ENCODE measurements at places on chromosomes 16 and 17.

- H3K4me1 ChIP-seq, result peaks cover 12% of the 10 kb centered on the region
- H3K36me3 ChIP-seq, result peaks cover 2% of the 10 kb centered on the region
- H3K27me3 ChIP-seq, result no peaks in the 10 kb centered on the region
- DNase-seq, result no peak
These were observed 30.9 kb downstream of the TMEM204 start for GRCh38 chr16:1564325-1564724.

DNA sequence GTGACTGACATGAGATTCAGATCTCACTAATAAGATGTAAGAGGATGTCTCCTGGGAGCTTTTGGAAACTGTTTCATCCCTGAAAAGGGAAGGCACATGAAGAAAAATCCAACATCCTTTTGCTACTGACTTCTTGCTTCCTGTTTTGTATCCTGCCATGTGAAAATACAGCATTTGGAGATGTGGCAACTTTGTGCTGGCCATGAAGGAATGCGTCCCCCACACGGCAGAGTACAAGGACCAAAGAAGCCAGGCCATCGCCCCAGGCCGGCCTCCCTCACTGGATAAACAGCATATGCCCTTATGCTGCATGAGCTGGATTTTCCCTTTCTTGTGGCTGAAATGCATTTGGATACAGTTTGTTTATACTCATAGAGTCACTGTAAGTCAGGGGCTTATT, 5.5 kb upstream of the HASPIN start:
- H3K4me3 ChIP-seq, result no peak overlapping the region
- peaks cover 51% of the 10 kb centered on the region for H3K36me3 ChIP-seq
- peaks cover 42% of the 10 kb centered on the region for H3K4me1 ChIP-seq
- no peak overlapping the region for H3K27ac ChIP-seq

GRCh38 chr16:56689171-56689570, 6.9 kb downstream of the MT1X start:
- no peak for DNase-seq
- peaks cover 2% of the 10 kb centered on the region for H3K4me1 ChIP-seq
- H3K27me3 ChIP-seq, result no peaks in the 10 kb centered on the region
- no peak overlapping the region for H3K27ac ChIP-seq
- no peak overlapping the region for H3K4me3 ChIP-seq

- H3K27ac ChIP-seq, result no peak overlapping the region
- no peak overlapping the region for H3K4me3 ChIP-seq
- H3K4me1 ChIP-seq, result no peaks in the 10 kb centered on the region
- no peak for DNase-seq
- H3K36me3 ChIP-seq, result peaks cover 44% of the 10 kb centered on the region
- no peaks in the 10 kb centered on the region for H3K27me3 ChIP-seq
These were observed 16.3 kb downstream of the SNX11 start for GRCh38 chr17:48123776-48124388.

GRCh38 chr16:86314402-86315025, 195.8 kb upstream of the FOXF1 start:
- DNase-seq, result no peak
- peaks cover 3% of the 10 kb centered on the region for H3K36me3 ChIP-seq
- H3K27ac ChIP-seq, result no peak overlapping the region
- H3K4me3 ChIP-seq, result no peak overlapping the region
- no peaks in the 10 kb centered on the region for H3K4me1 ChIP-seq

- no peak overlapping the region for H3K27ac ChIP-seq
- H3K36me3 ChIP-seq, result peaks cover 42% of the 10 kb centered on the region
- H3K27me3 ChIP-seq, result no peaks in the 10 kb centered on the region
- peaks cover 18% of the 10 kb centered on the region for H3K4me1 ChIP-seq
- no peak for DNase-seq
These were observed 65.2 kb downstream of the ABCC1 start for GRCh38 chr16:16014329-16015224.

- no peak overlapping the region for H3K4me3 ChIP-seq
- DNase-seq, result no peak
- peaks cover 20% of the 10 kb centered on the region for H3K4me1 ChIP-seq
- peaks cover 7% of the 10 kb centered on the region for H3K36me3 ChIP-seq
These were observed 97.3 kb upstream of the TNRC6C start for GRCh38 chr17:77861133-77861695.

- no peaks in the 10 kb centered on the region for H3K27me3 ChIP-seq
- peak overlapping the region; percentile 21 for H3K27ac ChIP-seq
- peak overlapping the region; percentile 1 for H3K4me3 ChIP-seq
- H3K4me1 ChIP-seq, result peaks cover 7% of the 10 kb centered on the region
- DNase-seq, result no peak
These were observed 137.5 kb downstream of the ANKFN1 start for GRCh38 chr17:56290802-56291118.

DNA sequence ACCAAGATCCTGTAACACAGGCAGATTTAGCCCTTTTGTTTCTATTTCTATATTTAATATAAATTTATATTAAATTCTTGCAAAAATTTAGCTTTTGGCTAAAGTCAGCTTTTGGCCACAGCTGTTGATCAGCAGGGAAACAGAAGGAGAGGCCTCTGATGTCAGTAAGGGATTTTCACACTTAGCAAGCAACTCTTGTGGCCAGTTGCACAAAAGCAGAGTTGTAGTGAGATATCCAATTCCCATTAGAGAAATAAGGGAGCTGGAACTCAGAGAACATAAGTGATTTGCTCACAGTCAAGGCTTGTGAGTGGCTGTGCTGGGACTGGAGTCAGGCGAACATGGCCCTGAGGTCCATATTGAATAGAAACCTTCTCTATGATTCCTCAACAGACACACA, 16.7 kb upstream of the HEATR6 start:
- H3K27ac ChIP-seq, result no peak overlapping the region
- no peaks in the 10 kb centered on the region for H3K36me3 ChIP-seq
- DNase-seq, result no peak
- H3K27me3 ChIP-seq, result peaks cover 46% of the 10 kb centered on the region
- H3K4me1 ChIP-seq, result no peaks in the 10 kb centered on the region

GRCh38 chr16:85616607-85617321, 3.6 kb downstream of the GSE1 start:
- H3K4me3 ChIP-seq, result peak overlapping the region; percentile 76
- H3K36me3 ChIP-seq, result peaks cover 14% of the 10 kb centered on the region
- peaks cover 35% of the 10 kb centered on the region for H3K4me1 ChIP-seq
- H3K27ac ChIP-seq, result peak overlapping the region; percentile 80
- no peaks in the 10 kb centered on the region for H3K27me3 ChIP-seq

DNA sequence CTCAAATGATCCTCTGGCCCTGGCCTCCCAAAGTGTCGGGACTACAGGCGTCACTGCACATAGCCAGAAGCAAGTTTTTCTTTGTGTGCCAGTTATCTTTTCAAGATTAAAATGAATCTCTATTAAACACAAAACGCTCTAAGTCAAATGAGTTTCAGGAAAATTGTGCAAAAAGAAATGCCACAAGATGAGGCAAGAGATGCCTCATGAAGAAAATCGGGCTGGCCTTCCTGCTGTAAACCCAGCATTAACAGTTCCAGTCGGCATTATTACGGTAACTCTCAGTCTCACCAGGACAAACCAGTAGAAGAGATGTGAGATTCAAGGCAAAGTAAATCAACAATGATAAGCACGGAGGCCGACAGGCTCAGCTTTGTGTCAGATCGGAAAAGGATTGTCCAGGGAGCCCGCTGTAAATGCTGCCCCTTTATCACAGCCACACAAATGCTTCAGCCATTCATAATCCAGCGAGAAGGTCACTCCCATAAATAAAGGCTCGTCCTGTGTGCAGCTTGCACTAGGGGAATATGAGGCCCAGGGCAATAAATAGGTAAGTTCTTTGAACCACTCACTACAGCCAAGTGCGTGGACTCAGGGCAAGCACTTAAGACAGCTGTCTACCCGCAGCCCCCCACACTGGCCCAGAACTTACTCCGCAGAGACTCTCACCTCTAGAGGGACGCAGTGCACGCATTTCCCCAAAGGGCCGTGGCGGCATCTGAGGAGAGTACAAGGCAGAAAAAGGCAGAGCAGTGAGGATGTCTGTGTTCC, 27.2 kb downstream of the NPLOC4 start:
- H3K4me1 ChIP-seq, result peaks cover 15% of the 10 kb centered on the region
- no peak for DNase-seq
- H3K36me3 ChIP-seq, result peaks cover 67% of the 10 kb centered on the region

GRCh38 chr17:43813386-43813785, 19.6 kb downstream of the MPP3 start:
- H3K4me1 ChIP-seq, result no peaks in the 10 kb centered on the region
- H3K4me3 ChIP-seq, result no peak overlapping the region
- no peaks in the 10 kb centered on the region for H3K36me3 ChIP-seq
- DNase-seq, result no peak

GRCh38 chr16:21689107-21689506, 25.3 kb downstream of the OTOA start:
- DNase-seq, result no peak
- no peak overlapping the region for H3K4me3 ChIP-seq
- no peaks in the 10 kb centered on the region for H3K27me3 ChIP-seq
- H3K36me3 ChIP-seq, result no peaks in the 10 kb centered on the region
- H3K4me1 ChIP-seq, result peaks cover 4% of the 10 kb centered on the region

- no peak for DNase-seq
- H3K4me1 ChIP-seq, result peaks cover 5% of the 10 kb centered on the region
- H3K36me3 ChIP-seq, result peaks cover 2% of the 10 kb centered on the region
- no peak overlapping the region for H3K4me3 ChIP-seq
- peaks cover 27% of the 10 kb centered on the region for H3K27me3 ChIP-seq
These were observed 1.1 kb upstream of the TRPV3 start for GRCh38 chr17:3558603-3559269.

- peaks cover 47% of the 10 kb centered on the region for H3K4me1 ChIP-seq
- DNase-seq, result no peak
- H3K27me3 ChIP-seq, result no peaks in the 10 kb centered on the region
- peaks cover 33% of the 10 kb centered on the region for H3K36me3 ChIP-seq
- no peak overlapping the region for H3K4me3 ChIP-seq
These were observed 10.0 kb downstream of the SPATA32 start for GRCh38 chr17:45251931-45252330.

- peak overlapping the region; percentile 96 for H3K4me3 ChIP-seq
- H3K36me3 ChIP-seq, result peaks cover 83% of the 10 kb centered on the region
- H3K4me1 ChIP-seq, result peaks cover 65% of the 10 kb centered on the region
- no peaks in the 10 kb centered on the region for H3K27me3 ChIP-seq
- DNase-seq, result no peak
These were observed 4.9 kb downstream of the CCL5 start for GRCh38 chr17:35875072-35875799.

GRCh38 chr16:84475643-84476240, 28.7 kb downstream of the MEAK7 start:
- no peak overlapping the region for H3K4me3 ChIP-seq
- H3K27me3 ChIP-seq, result no peaks in the 10 kb centered on the region
- peaks cover 6% of the 10 kb centered on the region for H3K4me1 ChIP-seq
- no peak overlapping the region for H3K27ac ChIP-seq

- H3K4me1 ChIP-seq, result peaks cover 4% of the 10 kb centered on the region
- peaks cover 7% of the 10 kb centered on the region for H3K36me3 ChIP-seq
- H3K27ac ChIP-seq, result no peak overlapping the region
- no peaks in the 10 kb centered on the region for H3K27me3 ChIP-seq
- DNase-seq, result no peak
These were observed 116.0 kb downstream of the SOCS1 start for GRCh38 chr16:11140098-11140375.

DNA sequence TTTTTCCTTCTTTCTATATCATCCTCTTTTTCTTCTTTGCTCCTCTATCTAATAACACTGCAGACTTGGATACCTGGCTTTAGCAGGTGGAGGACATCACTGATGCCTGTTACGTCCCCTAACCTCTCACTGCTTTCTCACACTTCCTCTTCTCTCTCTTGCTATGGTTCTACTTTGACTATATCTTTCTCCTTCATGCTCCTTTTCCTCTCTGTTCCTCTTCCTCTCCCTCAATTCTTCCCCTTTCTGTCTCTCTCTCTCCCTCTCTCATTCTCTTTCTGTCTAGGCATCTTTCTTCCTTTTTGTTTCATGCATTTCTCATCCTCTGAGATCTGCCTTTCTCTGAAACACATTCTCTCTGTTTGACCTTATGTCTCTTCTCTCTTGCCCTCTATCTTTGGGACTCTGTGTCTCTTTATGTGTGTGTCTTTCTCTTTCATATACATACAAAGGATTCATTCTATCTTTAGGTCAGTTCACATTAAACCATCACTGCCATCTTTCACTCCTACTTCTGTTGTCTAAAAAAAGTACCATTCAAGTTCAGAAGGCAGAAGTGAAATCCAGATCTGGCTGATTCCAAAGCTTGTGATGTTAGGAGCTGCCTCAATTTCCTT, 353.7 kb downstream of the SHISA9 start:
- no peaks in the 10 kb centered on the region for H3K36me3 ChIP-seq
- no peak overlapping the region for H3K4me3 ChIP-seq
- no peak overlapping the region for H3K27ac ChIP-seq

GRCh38 chr17:70848785-70849184, 679.5 kb downstream of the KCNJ2 start:
- DNase-seq, result no peak
- H3K27ac ChIP-seq, result no peak overlapping the region
- H3K36me3 ChIP-seq, result no peaks in the 10 kb centered on the region
- H3K4me1 ChIP-seq, result no peaks in the 10 kb centered on the region

GRCh38 chr17:10754109-10754508, 24.3 kb upstream of the TMEM220 start:
- H3K4me3 ChIP-seq, result no peak overlapping the region
- peaks cover 15% of the 10 kb centered on the region for H3K27me3 ChIP-seq
- no peak for DNase-seq

GRCh38 chr16:8963010-8963820, 491 bp downstream of the USP7 start:
- H3K36me3 ChIP-seq, result peaks cover 15% of the 10 kb centered on the region
- no peak for DNase-seq
- H3K27ac ChIP-seq, result peak overlapping the region; percentile 96
- H3K4me1 ChIP-seq, result peaks cover 43% of the 10 kb centered on the region

DNA sequence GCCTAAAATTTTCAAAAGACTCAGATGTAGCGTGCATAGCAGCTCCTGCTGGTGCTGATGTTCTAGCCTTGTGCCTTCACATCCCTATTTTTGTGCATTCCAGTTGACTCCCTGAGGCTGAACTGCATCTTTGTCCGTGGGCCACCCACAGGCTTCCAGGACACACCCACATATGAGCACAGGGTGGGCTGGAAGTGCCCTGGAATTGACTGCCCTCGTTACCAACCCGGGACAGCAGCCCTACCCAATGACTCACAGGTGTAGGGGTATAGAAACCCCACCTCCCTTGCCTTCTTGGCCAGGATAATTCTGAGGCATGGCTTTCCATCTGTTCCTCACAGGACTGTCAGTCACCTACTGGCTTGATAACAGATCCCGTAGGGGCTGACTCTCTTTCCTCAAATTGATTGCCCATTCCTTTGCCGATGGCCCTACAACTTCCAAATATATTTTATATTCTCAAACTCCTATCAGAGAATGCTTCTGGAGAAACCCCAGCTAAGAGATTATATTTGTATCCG, 65.9 kb upstream of the CDH13 start:
- no peak overlapping the region for H3K4me3 ChIP-seq
- H3K27me3 ChIP-seq, result no peaks in the 10 kb centered on the region
- no peak overlapping the region for H3K27ac ChIP-seq
- no peaks in the 10 kb centered on the region for H3K36me3 ChIP-seq
- H3K4me1 ChIP-seq, result peaks cover 7% of the 10 kb centered on the region
- DNase-seq, result no peak

- peaks cover 6% of the 10 kb centered on the region for H3K4me1 ChIP-seq
- H3K27ac ChIP-seq, result no peak overlapping the region
- DNase-seq, result no peak
- H3K4me3 ChIP-seq, result no peak overlapping the region
These were observed 4.6 kb downstream of the PAQR4 start for GRCh38 chr16:2973605-2974318.

- no peak for DNase-seq
- no peak overlapping the region for H3K27ac ChIP-seq
- H3K36me3 ChIP-seq, result peaks cover 2% of the 10 kb centered on the region
- no peak overlapping the region for H3K4me3 ChIP-seq
- H3K4me1 ChIP-seq, result no peaks in the 10 kb centered on the region
- H3K27me3 ChIP-seq, result no peaks in the 10 kb centered on the region
These were observed 145.6 kb upstream of the TBX2 start for GRCh38 chr17:61253937-61254574.

All from central memory CD8-positive, alpha-beta T cell (primary cell).